IPS-NIHi11 (cell line): ENCODE measurements at places on chromosomes 2 and 18.

DNA sequence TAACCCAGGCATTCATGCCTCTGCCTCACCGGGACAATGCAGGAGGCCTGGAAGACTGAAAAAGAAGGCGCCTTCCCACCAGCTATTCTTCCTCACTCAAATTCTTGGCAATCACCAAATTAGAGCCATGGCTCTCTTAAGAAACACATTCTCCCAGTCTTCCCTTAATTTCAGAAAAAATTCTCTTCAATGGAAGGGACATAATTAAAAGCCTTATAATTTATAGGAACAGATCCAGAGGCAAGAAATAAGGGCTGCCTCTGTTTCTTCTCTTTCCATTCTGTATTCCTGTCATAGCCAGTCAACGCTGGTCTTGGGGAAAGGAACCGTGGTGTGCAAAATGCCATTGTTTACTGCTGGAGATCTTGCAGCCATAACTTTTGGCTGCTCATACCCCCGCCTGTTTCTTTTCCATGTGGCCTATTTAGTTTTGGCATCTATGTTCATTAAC, 32.8 kb downstream of the DTNA start:
- no peak for DNase-seq

DNA sequence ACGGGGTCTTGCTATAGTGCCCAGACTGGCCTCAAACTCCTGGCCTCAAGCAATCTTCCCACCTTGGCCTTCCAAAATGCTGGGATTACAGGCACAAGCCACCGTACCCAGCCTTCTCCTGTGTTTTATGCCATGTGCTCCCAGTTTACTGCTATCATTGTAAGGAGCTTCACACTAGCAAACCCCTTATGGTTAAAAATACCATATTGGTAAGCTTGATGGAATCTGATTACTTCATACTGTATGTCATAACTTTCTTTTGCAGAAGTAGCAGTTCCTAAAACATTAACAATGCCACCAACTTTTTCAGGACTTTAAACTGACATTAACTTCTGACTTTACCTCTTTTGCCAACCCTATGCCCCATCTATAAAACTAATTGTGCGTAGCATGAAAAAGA, 36.2 kb downstream of the HAT1 start:
- DNase-seq = no peak

DNA sequence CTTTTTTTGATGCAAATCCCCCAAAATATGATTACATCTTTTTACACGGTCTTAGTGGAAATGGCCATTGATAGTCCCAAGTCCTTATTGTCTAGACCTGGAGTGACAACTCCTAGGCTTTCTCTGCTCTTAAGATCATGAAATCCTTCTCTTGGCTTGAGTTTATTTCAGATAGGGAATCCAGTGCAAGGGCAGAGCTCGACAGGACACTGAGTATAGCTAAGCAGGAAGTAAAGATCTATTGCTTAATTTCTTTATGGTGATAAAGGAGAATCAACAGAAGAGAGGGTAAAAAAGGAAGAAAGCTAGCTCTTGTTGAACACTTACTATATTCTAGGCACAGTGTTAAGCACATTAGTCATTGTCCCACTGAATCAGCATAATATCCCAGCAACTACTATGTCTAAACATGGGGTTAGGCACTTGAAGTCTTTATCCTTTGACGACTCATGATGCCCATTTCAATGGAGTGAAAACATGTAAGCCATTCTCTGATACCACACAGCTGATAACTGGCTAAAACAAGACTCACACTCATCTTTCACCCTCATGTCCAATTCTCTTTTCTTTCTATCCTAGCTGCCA, 74.1 kb upstream of the LRATD1 start:
- DNase-seq = no peak

- DNase-seq = no peak
Observed at GRCh38 chr2:65177751-65178442, 48.0 kb upstream of the RAB1A start.
